ENCODE measurements at places on chromosomes 13 and 19. TPM values are rescaled to one million over a fixed set of nuclear protein-coding genes. Genes with fewer than 3 reads are reported as not detected.

DNA sequence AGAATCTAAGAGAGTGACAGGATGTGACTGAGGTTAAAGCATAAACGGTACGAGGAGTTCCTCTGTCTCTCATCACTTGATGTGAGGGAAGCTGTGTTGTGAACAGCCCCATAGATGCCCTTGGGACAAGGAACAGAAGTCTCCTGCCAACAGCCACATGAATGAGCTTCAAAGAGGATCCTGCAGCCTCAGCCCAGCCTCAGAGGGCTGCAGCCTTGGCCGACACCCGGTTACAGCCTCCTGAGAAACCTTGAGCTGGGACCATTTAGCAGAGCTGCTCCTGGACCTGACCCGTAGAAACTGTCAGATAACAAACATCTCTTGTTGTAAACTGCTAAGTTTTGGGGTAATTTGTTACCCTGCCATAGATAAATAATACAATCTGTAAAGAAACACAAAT is 54.2 kb downstream of the CCNE1 start:
- DNase-seq, result no peak

DNA sequence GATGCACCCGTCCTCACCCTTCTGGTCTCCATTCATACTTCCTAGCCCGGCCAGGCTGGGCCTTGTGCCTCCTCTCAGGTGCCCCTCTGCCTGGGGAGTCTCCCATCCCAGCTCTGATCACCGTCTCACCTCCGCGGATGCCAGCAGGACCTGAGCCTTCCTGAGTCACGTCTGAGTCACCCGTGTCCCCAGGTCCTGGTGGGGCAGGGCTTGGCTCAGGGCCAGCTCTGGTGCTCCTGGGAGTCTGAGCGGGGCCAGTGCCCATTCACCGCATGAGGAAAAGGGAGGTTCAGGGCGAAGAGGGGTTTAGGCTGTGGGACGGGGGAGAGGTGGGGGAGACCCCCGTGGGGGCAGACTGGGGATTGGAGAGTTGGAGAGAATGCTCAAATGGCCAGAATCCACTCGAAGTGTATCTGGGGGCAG is 593 bp downstream of the ATP8B3 start:
- no peak for DNase-seq

GRCh38 chr13:102648046-102648445 is 46.8 kb downstream of the METTL21C start:
- DNase-seq, result no peak

DNA sequence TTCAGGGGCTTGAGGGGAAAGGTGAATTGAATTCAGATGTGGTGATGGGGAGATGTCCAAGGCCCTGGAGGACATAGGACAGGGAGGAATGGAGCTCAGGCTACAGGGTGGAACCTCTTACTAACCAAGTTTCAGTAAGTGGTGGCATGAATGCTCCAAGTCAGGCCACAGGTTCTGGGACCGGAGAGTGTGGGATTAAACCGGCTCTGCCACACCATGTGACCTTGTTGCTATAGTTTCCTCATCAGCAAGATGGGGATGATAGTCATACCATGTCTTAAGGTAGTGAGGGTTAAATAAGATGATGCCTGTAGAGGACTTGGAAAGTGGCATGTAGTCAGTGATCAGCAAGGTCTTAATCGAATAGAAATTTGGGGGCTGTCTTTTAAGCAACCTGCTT is 16.3 kb downstream of the GPR183 start:
- no peak for DNase-seq

DNA sequence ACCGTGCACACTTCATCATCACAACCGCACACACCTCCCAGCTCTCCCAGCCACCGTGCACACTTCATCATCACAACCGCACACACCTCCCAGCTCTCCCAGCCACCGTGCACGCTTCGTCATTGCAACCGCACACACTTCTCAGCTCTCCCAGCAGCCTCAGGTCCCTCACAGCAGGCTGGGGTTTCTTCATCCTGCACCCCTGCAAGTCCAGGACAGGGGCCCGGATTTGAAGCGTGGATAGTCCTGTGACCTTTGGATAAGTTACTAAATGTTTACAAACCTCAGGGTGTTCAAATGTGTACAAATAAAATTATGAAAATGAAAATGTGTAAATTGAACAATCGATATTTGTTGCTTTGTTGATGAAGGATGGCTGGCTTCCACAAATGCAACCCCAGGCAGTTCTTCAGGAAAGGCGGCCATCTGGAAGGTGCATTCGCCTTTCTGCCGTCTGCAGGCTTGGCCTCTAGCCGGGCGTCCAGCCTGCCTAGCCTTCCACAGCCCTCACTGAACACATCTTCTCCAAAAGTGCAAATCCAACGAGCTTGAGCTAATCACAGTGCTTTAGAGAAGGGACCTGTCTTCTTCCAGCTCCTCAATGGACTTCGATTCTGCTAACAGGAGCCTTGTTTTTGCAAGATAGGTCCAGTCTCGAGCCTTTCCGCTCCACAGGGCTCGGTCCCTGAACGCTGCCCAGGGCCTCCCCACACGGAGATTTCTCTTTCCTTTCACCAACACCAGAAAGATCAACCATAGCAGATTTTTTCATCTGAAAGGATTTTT is 74.2 kb downstream of the SPACA7 start:
- DNase-seq, result no peak

- DNase-seq, result no peak
Measured at GRCh38 chr13:47350334-47351124, 453.7 kb upstream of the HTR2A start.

- no peak for DNase-seq
Measured at GRCh38 chr19:46950526-46951170, 69.0 kb upstream of the NPAS1 start.

- DNase-seq, result no peak
Measured at GRCh38 chr19:47376589-47377144, 27.6 kb downstream of the DHX34 start.

The U2AF1L4 gene
- 3.9 TPM for total RNA-seq

Measured in pulmonary artery endothelial cell (primary cell).